H1 (cell line): ENCODE measurements at places on chromosomes 6 and 20. TPM values are rescaled to one million over a fixed set of nuclear protein-coding genes. Genes with fewer than 3 reads are reported as not detected.

GRCh38 chr20:36984257-36984638 is 32.7 kb upstream of the SAMHD1 start:
- no peak for DNase-seq

POLR1H gene
- polyA plus RNA-seq = 79.0 and 82.2 TPM in 2 replicates

- no peak for DNase-seq
Observed at GRCh38 chr20:9119776-9120175, 50.9 kb downstream of the PLCB4 start.

DNA sequence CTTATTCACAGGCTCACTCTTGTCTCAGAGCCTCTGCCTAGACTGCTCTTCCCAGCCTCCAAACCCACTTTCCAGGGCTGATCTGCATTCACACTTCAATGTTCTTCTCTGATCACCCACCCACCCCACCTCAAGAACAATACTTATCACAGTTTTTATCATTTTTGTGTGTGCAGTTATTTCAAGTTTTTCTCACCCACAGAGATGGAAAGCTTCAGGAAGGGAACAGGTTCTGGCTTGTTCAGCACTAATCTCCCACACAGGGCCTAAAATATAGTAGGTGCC is 160.9 kb downstream of the MRPL14 start:
- DNase-seq = no peak

MTFR2 gene
- 10.7 and 11.1 TPM in 2 replicates for polyA plus RNA-seq

- no peak for DNase-seq
Observed at GRCh38 chr6:90434094-90434493, 137.5 kb upstream of the BACH2 start.

DNA sequence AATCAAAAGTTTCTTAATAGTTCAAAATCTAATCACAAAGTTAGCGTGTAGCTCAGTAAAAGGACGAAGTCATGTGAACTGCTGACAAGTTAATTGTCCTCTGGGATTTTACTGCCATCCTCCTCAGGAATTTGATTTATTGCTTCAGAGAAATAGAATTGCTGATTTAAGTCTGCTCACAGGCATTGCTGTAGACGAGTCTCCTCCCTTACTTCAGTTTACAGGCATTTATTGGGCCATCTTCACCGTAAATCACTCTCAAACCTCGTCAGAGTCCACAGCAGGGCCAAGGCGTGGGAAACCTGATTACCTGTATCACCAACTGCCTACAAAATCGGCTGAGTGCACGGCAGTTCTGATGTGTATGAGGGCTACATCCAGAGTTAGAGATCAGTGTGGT is 119.1 kb upstream of the PDE10A start:
- DNase-seq = no peak
